Dermis blood vessel endothelial cell (primary cell): ENCODE measurements at places on chromosomes 2 and 18.

DNA sequence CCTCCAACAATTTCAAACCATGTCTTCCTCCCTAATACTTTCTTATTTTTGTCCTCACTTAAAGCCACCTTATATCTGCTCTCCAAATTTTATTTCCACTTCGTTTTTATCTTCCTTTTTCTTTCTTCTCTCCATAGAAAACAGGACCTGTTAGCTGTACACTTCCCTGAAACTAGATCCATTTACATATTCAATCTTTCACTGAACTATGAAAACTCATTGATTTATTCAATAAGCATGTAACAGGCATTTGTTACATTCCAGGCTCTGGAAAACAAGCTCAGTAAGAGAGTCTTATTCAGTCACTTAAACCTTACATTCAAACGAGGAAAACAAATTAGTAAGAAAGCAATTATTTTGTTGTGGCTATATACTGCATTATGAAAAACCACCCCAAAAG is 1225.3 kb downstream of the SUCLG1 start:
- DNase-seq: no peak

- no peak for DNase-seq
These were observed 242.3 kb downstream of the LRRTM1 start for GRCh38 chr2:80062298-80062697.

DNA sequence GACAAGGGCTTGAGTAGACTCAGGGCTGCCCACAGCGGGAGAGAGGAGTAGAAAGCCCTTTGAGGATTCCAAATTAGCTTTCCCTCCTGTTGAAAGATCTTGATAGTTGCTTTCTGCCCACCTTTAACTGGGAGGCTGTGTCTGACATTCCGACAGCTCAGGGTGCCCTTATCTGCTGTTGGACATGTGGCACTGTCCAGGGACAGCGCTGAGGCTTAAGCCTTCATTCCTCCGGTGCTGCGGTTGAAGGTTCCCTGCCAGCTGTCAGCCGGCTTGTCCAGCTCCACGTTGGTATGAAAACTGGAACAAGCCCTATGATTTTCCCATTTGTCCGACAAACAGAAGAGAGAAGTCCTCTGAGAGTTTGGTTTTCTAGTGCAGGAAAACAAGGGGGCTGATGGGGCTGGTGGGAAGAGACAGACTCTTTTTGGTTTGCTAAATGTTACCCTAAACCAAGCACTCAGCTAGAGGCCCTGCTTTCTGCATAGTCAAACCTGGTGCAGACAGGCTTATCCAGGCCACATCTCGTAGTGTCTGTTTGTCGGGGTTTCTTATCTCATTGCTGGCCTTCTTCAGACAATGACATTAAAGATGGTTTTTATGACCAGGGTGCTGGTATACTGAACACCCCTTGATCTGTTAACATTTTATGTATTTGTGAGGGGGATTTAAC is 24.5 kb downstream of the GREB1 start:
- DNase-seq: no peak

GRCh38 chr2:43267381-43267780 is 41.0 kb upstream of the ZFP36L2 start:
- DNase-seq: no peak

DNA sequence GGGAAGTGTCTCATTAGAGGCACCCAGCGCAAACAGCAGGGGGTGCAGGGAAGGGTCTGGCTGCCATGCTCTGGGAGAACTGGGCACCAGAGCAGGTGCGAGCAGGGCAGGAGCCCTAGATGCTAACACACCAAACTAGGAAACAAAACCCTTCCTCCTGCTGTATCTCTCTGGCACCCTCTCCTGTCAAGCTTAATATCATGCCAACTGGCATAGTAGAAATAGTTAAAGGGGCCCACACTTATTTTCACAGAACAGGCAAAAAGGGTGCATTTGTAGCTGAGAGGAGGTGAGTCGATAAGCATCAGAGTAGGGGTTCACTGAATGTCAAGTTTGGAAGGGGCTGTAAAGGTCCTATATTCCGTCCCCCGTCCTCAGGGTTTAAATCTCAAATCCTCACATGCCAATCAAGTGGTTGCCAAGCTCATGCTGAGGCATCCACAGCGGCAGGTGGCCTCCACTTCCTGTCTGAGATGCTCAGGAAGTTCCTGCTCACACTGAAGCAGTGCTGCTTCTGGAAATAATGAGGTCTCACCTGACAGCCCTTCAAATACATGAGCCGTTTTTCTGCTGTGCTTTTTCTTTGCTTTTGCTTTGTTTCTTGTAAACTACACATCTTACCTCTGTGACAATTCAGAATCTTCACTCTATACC is 14.9 kb upstream of the ACKR3 start:
- DNase-seq: no peak

DNA sequence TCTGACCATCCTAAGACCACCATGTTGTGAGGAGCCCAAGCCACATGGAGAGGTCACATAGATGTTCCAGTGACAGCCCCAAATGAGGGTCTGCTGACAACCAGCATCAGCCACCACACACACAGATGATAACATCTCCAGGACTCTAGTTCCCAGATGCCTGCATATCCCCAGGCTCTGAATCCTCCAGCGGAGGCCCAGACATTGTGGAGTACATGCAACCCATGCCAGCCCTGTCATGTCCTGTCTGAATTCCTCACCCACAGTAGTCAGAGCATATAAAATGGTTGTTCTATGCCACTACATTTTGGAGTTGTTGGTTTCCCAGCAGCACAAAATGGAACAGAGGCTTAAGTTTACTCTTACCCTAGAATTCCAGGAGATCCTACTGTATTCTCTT is 122.0 kb upstream of the SLC35G4 start:
- DNase-seq: no peak

DNA sequence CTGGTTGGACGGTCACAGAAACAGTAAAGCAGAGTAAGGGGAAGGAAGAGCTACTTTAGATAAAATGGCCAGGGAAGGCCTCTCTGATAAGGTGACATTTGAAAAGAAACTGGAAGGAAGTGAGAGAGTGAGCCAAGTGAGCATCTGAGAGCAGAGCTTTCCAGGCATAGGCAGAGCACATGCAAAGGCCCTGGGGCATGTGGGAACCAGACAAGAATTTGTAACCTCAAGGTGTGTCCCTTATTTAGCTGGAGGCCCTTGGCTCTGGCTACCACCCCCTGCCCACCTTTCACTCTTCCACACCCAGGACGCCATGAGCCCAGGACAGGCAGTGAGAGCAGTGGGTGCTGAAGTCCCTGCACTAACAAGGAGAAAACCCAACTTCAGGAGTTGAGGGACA is 116.0 kb downstream of the CELF4 start:
- no peak for DNase-seq

DNA sequence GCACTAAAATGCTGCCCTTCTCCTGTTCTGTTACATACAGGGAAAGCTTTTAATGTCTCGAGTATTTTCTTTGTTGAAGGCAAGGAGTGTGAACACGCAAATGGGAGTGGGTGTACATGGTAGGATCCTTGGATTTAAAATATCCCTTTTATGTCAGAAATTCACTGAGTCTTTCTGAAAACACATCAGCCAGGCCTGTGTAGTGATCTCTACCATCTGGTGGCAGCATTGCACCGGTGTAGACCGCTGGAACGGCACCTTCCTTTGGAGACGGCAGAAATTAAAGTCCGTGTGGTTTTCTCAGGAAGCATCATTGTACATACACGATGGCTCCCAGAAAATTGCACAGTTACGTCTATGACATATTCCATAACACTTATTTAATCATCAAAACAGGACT is 515.8 kb downstream of the GALR1 start:
- DNase-seq: no peak

- no peak for DNase-seq
These were observed 73.4 kb downstream of the RPRM start for GRCh38 chr2:153405196-153405595.

GRCh38 chr2:123245156-123245555 is 779.9 kb upstream of the CNTNAP5 start:
- DNase-seq: no peak

DNA sequence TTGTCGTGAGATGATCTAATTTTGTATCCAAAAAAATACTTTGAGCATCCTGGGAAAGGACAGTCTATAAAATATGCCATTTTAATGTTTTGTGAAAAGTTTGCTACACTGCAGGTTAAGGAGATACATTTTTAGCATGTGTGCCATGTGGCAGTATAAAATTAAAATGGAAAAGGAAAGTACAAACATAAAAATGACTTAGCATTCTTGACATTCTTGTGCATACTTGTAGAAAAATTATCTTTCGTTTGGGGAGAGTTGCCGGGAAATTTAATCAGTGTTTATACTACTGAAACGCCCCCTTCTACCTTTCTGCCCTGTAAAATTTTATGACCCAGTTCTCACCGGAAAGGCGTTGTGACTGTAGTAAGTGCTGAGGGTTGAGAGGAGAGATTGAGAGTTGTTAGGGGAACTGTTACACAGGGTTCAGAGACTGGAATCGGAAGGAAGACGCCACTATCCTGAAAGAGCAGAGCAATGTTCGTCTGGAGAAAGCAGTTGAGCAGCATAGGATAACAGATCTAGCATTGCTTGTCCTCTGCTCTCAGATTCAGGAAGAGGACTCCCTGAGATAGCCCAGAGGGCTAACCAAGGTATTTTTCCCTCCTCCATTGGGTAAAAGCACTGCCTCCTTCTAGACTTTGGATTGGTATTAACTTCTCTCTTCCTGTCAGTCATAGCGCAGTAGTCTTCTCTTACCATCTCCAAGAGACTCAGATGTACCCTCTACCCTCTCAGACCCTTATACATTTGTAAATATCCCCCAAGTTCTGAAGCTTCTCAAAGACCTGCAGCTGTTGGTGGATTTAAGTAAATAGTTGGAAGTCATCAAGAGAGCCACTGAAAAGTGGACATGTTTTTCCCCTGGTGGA is 2.7 kb downstream of the CDH20 start:
- no peak for DNase-seq

GRCh38 chr2:12412898-12413305 is 303.8 kb upstream of the TRIB2 start:
- DNase-seq: peak; percentile 26

DNA sequence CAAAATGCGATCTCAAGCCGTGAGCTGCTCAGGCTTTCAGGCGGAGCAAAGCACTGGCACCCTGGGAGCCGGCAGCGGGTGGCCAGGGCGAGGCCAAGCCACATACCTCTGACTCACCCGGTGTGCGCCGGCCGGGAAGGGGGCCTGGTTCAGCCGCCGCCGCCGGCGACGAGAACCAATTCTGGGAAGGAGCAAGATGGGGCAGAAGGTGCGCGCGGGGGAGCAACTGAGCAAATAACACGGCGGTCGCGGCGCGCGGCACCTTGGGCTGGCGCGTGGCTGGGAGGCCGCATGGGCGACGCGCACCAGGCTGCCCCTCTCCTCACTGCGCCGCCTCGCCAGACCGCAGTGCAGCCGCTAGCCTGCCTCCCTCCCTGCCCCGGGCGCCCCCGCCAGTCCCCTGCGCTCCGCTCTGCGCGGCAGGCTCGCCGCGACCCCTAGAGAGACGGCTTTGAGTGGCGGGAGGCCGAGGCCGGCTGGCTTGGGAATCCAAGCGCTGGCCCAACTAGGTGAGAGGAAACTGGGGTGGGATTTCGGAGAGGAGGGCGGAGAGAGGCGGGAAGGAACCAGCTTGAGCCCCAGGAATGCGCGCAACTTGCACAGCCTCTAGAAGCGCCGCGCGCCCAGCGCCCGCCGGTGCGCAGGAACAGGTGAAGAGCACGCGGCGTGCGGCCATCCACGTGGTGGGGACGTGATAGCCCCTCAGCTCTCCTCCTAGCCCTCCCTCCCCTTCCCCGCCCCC is 3.2 kb downstream of the NRP2 start:
- DNase-seq: peak; percentile 55

DNA sequence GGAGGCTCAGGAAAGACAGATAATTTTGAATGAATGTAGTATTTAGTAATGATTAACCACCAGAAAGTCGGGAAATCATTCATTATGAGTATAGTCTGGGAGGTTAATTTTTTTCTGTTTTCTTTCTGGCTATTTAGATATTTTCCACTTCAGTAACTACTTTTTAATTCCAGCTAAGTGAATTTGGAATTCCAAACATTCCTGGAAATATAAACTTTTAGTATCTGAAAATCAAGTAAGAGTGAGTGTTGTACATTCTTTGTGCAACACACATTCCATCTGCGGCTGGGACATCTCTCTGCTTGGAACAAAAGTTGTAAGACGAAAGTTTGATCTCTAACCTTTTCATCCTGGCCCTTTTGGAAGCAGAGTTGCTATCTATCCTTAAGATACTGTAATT is 275.7 kb upstream of the SPRED2 start:
- no peak for DNase-seq
